ENCODE measurements at places on chromosomes 1 and 21. TPM values are rescaled to one million over a fixed set of nuclear protein-coding genes. Genes with fewer than 3 reads are reported as not detected.

- no peak for DNase-seq
Observed at GRCh38 chr1:97920276-97920831, 480 bp downstream of the DPYD start.

DNA sequence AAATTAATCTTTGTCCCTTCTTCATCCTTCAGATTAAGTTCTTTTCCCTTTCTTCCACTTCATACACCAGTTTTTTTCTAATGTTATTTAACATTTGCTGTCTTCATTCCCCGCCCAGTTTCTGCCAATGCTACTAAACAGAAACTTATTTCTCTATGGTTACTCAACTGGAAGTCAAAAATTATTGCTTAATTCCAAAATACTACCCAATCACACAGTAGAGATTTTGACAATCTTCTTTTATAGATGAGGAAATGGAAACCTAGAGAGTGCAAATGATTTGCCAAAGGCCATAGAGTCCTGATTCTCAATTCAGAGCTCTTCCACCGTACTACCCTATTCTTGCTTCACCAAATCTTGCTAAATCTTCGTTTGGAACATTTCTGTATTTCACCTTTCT is 58.1 kb upstream of the SH3GLB1 start:
- no peak for DNase-seq

Gene BACE2
- total RNA-seq, result 8.6 TPM

Gene CNR2
- not detected for total RNA-seq

DNA sequence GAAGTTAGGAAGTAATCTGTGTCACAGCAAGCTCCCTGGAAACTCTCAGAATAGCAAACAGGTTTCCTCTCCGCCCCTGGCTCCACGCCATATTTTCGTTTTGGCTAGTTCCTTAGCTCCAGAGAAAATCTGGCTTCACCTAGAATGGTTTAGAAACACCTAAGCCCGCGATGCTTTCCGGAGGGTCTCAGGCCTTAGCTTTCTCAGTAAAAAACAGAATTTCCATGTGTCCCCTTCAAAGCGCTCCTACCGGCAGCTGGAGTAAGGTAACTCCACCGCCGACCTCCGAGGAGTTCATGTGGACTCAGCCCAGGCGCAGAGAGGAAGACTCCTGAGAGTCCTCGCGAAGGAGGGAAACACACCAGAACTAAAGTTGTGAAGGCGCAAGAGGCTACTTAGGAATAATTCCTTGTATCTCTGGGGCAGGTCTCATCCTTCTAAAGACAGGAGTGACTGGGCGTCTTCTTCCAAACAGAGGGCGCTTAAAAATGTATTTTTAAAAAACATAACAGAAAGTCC is 406 bp downstream of the KIAA0040 start:
- DNase-seq, result no peak

DNA sequence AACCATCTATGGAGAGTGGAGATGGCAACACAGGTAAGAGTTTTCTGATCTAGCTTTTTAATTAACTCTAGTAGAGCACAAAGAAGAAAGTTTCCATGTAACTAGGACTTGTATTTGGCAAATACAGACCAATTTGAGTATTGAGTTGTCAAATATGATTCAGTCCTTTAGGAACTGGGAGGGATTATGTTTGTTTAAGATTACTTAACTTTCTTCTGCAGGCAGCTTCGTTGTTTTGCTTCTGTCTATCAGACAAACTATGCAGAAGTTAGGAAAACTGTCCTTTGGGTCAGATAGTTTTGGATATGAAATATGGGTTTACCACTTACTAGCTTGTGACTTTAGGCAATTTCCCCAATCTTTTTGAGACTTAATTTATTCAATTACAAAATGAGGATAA is 111.8 kb downstream of the POU2F1 start:
- no peak for DNase-seq

Gene SOAT1
- 19.8 TPM for total RNA-seq

DNA sequence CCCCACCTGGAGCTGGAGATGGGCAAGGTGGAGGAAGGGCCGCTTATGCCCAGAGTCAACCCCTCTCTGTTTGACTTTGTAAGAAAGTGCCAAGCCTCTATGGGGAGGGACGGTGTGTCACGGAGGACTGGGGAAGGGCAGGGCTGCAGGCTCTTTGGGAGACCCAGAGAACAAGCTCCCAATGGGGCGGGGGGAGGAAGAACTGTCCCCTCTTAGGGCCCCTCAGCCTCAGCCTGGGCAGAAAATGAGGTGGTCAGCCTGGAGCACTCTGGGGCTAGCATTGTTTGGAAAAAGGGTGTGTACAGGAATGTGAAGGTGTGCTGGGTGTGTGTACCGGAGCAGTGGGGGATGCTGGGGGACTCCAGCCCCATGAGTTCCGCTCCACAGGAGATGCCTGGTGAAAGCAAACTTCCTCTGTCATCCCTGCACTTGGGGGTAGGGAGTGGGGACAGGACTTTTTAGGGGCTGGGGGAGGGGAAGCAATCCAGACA is 1.2 kb upstream of the INAVA start:
- DNase-seq, result no peak

DNA sequence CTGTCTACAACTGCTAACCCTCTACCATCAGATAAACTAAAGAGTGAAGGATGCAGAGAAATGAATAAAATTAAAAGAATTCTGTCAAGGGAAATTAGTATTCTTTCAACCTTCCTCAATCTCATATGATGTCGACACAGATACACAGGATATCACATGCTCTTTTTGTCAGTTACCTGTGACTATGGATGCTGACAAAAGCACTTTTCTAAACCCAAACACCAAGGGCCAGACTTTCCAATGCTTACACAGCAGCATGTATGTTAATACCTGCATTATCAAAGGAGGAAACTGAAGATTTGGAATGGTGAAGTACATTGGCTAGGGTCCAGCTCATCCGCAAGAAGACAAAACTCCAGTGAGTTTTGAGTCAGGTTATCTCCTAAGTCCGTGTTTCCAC is 294.0 kb downstream of the SMYD3 start:
- DNase-seq, result no peak

Gene AVPR1B
- total RNA-seq, result not detected

GRCh38 chr1:55539652-55540512 is 324.7 kb upstream of the USP24 start:
- DNase-seq, result no peak

DNA sequence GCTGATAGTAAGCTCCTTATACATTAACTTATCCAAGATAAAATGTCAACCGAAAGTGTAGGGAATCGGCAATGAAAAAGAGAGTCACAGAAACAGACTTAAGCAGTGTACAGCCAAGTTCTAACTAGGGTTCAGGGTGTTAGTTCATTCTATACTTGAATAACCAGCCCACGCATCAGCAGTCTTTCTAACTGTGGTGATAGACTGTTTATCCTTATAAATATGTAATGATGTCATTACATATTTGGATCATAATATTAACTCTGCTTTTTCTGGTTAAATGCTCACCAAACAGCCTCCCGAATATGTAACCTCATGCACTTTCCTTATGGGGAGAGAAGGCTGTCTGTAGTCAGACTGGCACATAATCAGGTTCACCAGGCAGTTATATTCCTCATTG is 11.0 kb downstream of the HMCN1 start:
- no peak for DNase-seq

DNA sequence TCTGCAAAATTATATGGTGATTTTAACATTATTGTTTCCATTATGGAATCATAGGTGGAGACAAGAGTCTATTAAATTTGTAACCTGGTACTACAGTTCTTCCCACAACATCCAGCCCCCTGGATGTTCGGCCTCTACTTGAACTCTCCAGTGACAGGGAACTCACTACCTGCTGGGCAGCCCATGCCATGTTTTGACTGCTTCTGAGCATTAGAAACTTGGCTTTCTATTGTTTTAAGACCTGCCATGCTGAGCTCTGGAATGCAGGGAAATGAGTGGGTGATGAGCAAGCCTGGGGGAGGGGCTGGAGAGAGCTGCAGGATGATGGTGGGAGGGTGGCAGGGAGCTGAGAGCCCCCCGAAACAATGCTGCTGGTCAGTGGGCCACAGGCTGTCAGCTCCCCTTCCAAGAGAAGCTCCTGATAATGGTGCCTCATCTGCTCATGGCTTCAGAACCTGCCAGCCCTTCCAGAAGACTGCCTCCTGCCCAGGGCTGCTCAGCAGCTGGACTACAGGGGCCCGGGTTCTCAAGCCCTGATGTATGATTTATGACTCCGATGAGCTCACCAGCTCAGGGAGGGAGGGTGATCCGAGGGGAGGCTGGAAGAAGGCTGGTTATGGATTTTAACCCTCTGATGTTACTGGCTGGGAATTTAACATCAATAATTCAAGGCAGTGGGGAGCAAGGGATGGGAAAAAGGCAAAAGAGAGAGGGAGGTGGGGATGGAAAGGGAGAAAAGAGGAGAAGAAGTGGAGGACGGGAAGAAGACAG is 205.0 kb downstream of the HIVEP3 start:
- no peak for DNase-seq

DNA sequence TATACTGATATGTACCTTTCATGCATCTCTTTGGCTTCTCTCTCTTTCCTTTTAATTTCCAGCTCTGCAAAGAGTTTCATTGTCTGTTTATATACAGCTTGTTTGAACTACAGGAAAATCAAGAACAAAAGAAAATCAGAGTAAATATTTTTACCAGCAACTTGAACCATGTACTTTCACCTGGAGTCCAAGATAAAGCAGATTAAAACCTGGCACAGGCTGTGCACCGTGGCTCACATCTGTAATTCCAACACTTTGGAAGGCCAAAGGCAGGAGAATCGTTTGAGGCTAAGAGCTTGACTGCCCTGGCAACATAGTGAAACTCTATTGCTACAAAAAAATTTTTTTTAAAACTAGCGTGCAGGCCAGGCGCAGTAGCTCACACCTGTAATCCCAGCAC is 27.6 kb downstream of the DNAJC8 start:
- no peak for DNase-seq

DNA sequence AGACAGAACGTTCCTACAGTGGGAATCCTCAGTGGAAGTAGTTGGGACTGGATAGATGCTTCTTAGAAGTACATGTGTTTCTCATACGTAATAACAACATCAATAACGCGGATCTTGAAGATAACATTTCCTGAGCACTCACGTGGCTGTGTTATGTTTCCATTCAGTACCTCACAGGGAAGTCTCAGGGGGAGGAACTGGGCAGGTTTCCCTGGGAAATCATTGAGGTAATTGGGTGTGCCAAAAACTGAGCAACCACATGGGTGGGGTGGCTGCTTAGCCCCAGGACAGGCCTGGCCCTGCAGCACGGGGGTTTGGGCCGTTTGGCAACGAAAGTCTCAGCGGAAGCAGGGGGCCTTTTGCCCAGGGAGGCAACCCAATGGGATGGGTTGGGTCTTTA is 133.8 kb downstream of the ZSCAN20 start:
- DNase-seq, result no peak

DNA sequence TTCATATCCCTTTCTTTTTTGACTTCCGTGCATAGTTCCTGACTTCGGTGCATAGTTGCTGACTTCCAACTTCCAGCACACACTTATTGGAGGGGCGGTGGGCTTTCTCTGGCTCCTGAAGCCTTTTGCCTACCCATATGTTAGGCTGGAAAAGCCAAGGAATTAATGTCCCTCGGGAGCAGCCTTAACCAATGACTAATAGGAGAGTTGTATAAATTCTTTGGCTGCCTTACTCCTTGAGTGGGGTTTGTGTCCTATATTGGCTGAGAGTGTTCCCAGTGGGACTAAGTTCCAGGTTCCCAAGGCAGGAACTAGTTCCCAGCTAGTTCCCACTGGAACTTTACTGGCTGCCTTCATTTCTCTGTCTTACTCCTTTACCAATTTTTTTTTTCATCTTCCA is 105.7 kb downstream of the ZNF326 start:
- no peak for DNase-seq

DNA sequence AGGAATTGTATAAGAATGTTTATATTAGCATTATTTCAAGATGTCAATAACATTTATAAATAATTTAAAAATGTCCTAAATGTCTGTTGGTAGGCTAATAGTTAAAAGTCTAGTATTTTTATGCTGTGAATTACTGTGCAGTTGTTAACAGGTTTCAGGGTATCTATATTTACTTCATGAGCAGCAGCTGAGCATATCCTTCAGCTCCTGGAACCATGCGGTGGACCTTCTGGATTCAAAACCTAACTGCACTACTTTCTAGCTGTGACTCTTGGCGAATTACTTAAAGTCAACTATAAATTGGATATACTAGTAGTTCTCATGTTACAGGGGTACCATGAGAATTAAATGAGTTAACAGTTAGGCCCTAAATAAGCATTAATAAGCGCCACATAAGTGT is 3.7 kb downstream of the CEP350 start:
- DNase-seq, result no peak

Gene WNT4
- total RNA-seq, result 5.6 TPM

DNA sequence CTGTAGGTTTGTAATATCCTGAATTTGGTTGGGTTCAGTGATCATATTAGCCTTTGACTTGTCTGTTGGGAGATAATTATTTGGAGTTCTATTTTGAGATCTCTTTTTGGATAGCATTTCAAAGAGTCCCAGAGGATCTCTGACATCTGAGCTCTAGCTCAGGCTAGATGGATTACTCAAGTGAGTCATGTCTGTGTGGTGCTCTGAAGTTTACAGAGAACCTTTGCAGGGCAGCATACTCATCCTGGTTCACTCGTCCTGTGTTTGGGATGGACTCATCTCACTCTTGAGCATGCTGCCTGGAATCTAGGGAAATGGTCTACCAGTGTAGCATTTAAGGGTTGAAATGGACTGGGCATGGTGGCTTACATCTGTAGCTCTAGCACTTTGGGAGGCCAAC is 29.4 kb upstream of the BMP8A start:
- DNase-seq, result no peak

Gene MRTO4
- 26.0 TPM for total RNA-seq

DNA sequence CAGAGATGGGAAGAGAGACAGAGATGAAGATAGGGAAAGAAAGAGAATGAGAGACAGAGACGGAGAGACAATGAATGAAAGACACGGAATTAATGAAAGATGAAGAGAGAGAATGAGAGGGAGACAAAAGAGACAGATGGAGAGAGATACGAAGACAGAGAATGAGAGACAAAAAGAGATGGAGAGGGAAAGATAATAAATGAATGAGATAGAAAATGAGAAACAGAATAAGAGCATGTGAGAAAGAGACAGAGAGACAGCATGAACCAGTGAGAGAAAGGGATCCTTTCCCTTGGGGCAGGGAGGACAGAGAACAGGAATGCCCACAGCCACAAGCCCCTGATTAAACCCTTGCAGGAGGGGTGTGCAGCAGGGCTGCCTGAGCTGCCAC is 5.3 kb upstream of the WNT9A start:
- no peak for DNase-seq

Gene OR2L8
- total RNA-seq, result 2.8 TPM

DNA sequence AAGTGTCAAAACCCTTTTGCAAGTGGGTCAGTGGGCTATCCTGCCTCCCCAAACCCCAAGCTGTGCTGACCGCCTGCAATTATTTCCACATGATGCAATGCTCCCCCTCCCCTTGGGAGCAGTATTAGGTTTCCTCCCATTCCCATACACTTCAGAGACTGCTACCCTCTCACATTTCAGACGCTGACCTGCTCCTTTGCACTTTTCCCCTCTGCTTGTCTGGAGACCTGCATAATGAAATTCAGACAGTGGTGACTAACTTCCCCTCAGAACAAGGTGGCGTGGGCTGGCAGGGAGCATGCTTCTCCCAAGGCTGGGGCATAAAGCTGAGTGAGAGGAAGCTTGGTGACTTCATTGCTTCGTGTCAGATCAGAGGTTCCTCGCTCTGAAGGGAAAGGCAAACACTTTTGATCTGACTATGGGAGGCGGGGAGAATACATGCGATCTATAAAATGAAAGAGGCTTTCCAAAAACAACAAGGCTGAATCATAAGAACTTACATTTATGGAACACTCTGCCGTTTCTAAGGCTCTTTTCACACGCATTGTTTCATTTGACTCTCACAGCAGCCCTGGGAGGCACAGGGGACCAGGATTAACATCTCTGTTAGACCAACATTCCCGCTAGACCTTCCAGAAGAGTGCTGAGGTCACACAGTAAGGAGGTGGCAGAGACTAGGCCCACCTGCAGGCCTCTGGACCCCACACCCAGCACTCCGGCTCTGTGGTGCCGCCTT is 27.5 kb upstream of the ROR1 start:
- no peak for DNase-seq

Data from occipital lobe (tissue), 3 donors.